Hematopoietic multipotent progenitor cell treated with erythropoietin and hydrocortisone succinate and interleukin-3 and kit ligand, for 8 days (in vitro differentiated cells): ENCODE measurements at places on chromosomes 7 and 10.

- DNase-seq: no peak
These were observed 172.4 kb downstream of the LRRC4 start for GRCh38 chr7:127858915-127859189.

DNA sequence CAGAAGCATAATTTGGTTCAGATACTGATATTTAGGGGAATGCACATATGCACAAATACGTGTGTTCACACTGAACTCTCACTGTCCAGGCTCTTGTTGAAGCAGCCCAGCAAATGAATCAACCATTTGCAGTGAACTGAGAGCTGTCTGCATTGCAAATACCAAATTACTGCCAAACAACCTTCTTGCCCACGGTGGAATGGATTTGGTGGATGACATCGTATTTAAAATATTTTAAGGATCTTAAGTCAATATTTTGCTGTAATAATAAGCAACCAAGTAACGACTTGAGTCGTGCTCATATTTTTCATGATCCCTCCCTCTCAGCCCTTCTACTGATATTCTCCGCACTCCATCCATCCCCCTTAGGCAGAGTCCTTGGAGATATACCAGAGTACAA is 107.9 kb upstream of the FEZF1 start:
- no peak for DNase-seq

DNA sequence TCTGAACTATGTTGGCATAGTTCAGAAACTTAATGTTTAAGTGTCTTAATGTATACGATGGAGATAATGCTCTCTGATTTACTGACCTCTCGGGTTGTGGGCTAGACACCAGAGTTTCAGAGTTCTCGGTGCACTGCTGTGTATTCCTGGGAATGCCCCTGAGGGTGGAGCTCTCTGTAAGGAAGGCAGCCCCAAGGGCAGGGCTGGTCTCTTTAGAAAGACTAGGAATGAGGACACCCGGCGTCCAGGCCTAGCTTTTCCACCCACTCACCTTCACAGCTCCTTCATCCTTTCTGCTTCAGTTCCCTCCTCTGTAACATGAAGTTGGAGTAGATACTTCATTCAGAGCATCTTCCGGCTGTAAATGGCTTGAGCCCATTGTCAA is 536.6 kb upstream of the GALNT17 start:
- DNase-seq: no peak

GRCh38 chr7:21131897-21132296 is 296.0 kb upstream of the SP4 start:
- DNase-seq: no peak

- DNase-seq: no peak
These were observed 1164.0 kb upstream of the CELF2 start for GRCh38 chr10:9853405-9854355.

DNA sequence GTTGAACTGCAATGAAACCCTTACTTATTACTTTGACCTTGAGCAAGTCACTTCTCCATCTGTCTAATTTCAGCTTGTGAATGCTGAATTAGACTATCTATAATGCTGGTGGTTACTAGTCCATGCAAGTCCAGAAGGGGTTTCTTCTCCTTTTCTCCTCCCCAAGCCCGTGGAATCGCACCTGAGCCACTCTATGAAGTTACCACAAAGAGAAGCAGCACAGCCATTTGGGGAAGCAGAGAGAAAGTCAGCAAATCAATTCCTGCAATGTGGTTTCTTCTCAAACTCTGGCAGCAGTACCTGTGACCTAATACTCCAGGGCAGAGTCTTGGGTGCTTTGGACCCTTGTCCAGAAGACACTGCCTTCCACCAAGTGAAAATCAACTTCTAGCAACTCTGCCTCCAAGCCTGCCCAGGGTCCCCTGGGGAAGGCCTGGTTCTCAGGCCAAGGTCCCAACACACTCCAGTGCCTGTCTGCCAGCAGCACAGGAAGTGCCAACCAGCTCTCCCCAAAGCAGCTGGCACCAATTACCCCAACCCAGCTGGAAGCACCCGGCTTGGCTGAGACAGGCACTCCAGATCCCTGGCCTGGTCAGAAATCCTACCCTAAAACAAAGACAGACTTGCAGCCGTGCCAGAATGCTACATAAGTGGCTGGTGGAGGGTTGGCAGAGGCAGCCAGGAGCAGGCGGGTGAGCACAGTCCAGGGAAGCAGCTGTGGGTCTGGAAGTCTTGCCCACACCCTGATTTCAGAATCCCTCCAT is 200.3 kb downstream of the LSM5 start:
- no peak for DNase-seq

DNA sequence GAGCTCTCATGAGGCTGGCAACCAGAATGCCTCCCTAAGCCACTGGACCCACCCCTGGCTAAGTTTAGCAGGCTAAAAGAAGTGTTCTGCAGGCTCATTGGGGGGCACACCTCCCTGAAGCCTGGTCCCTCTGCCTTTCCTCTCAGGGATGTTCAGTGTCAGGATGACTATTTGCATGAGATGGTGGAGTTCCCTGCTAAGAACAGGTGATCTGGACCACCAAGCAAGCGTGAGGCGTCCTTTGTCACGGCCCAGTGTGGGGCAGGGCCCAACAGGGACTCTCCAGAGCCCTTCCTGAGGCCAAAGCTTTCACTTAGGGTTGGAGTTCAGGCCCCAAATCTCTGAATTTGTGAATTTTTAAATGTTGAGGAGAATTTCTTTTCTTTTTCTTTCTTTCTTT is 12.0 kb downstream of the SUFU start:
- DNase-seq: no peak

- no peak for DNase-seq
These were observed 42.9 kb upstream of the FGL2 start for GRCh38 chr7:77242554-77242953.

DNA sequence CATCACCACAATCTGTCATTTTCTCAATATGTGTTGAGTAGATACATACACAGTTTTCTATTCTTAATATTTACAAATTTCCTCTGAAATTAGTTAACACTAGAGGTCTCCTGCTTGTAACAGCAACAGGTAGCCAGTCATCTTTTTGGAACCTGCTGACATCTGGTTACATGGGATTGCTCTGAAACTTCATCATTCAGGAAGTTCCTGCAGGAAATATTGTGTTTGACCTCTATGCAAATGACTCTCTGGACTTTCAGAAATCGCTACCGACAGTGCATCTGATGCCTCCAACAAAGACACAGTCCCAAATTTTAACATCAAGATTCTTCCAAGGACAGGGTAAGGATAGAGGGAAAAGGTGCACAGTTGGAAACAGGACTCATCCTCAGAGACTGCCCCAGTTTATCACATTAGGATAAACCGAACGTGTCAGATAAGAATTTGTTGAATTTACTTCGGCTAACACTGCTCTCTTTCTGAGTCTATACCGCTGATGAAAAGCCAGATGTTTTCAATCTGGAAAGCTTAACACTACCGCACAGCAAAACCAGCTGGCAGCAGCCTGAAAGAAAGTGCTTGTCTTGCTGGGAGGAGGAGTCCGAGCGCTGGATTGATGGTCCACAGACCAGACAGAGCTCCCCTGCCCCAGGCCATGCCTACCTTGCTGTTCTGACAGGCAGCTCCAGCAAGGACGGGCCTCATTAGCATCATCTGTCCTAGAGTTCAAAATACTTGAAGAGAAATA is 633.4 kb downstream of the PARD3 start:
- DNase-seq: no peak

DNA sequence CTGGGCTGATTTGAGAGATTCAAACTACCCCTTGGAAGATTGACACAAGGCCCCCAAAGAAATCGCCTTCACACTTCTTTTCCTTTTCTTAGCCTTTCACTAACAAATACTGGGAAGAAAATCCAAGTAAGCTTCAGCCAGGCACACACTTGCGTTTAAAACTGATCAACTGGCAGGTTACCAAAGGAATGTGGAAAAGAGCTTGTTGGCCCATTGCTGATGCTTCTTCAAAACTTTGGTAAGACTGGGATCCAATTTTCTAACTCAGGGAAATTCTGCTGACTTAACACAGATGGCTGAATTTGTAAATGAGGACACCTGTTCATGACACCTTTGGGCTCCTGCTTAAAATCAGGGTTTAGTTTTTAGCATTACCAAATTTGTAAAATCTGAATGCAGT is 464.5 kb upstream of the GALNT17 start:
- DNase-seq: no peak

DNA sequence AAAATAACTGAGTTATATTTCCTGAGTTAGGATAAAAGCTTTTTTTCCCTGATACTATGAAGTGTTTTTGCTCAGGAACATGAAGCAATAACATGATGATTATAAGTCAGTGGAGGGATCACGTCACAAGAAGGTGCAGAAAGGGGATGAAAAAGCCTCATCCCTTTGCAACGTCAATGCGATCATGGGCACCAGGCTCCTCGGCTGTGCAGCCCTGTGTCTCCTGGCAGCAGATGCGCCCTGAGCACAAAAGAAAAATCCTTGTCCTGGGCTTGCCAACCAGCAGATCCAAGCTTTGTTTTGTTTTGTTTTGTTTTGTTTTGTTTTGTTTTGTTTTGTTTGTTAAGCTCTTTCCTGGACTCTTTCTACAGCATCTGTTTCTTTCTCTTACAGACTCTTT is 103.5 kb upstream of the PRSS1 start:
- no peak for DNase-seq

GRCh38 chr7:95977994-95978393 is 205.6 kb downstream of the DYNC1I1 start:
- no peak for DNase-seq
